Foreskin fibroblast (primary cell): ENCODE measurements at places on chromosomes 3 and 15.
A peak's percentile ranks its signal among the peaks of the same experiment; 100 is the strongest.

- peak; percentile 40 for DNase-seq
Measured at GRCh38 chr3:69740103-69741021, 1.1 kb downstream of the MITF start.

DNA sequence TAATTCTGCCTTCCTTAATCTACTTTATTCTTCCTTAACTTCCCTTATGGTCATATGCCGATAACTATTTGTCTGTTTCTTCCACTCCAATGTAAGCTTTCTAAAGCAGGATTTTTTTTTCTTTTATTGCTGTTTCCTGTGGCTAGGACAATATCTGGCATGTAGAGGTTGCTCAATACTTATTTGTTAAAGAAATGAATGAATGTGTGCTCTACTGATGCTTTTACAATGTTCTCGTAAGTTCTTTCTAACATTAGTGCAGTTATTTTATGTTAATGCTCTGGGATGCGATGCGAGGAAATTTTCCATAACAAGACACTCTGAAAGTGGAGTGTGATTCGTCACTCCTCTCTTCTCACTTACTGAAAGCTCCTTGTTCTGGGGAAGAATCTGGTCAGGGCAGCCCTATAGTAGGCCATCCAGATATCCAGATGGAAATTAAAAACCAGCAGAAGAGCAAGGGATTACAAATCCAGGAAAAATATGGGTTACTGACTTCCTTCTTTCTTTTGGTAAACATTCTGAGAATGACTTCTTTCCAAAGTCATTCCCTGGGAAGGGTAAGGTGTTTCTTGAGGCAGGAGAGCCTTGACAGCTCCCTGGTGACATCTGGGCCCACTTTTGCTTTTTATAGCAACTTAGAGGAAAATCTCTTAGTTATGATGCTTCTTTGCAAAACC lies 420.4 kb downstream of the PDCD6IP start:
- no peak for DNase-seq

DNA sequence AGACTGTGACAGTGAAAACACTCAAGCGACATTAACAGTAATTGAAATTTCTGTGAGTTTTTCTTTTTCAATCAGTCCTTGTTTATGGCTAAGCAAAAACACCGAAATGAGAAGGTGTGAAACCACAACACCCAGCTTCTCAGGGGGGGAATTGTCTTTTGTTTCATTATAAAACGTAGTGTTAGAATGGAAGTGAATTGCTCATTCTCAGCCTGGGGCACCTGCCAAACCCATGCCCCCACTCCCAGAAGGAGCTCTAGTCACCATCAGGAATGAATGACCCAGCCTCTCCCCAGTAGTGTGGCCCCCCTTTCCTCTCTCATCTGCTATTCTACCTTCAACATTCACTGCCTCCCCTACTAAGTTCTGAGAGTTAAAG lies 185.8 kb upstream of the CFAP20DC start:
- no peak for DNase-seq

DNA sequence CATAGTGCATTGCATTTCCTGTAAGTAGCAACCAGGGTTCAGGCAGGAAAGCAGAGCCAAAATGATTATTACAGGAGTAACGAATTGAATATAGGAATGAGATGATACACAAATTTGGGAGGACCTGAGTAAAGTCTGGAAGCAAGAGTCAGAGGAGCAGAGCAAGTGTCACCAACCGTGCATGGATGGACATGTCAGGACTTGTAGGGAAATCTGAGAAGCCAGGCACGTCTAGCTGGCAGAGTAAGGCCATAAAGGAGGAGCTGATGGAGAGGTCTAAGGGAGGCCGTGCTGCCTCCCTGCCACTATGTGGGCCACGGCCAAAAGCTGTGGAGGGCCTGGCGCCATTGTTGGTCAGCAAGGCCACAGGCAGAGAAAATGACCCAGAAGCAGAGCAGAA lies 22.4 kb downstream of the GJD2 start:
- no peak for DNase-seq

DNA sequence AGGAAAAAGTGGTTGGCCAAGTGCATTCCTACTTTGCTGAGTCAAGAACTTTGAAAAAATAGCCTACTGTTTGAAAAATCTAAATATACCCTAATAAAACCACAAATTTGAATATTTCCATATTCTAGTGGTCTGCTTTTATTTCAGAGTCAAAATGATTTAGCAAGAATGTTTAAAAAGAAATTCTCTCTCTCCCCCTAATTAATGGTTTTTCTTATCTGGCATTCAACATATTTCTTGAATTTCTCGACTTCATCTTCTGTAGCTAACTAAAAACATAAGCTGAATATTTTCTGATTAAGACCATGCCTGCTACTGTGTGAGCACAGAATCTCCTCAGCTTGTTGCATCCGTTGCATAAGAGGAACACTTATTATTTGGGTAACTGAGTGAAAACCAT lies 563.5 kb upstream of the TBL1XR1 start:
- DNase-seq: no peak

- DNase-seq: peak; percentile 39
Measured at GRCh38 chr3:101244212-101244575, 76.2 kb downstream of the IMPG2 start.

- DNase-seq: no peak
Measured at GRCh38 chr3:58250093-58250707, 12.6 kb downstream of the ABHD6 start.

- DNase-seq: no peak
Measured at GRCh38 chr3:183695569-183696364, 1.8 kb upstream of the YEATS2 start.

- no peak for DNase-seq
Measured at GRCh38 chr3:159831466-159831865, 157.2 kb upstream of the IL12A start.

DNA sequence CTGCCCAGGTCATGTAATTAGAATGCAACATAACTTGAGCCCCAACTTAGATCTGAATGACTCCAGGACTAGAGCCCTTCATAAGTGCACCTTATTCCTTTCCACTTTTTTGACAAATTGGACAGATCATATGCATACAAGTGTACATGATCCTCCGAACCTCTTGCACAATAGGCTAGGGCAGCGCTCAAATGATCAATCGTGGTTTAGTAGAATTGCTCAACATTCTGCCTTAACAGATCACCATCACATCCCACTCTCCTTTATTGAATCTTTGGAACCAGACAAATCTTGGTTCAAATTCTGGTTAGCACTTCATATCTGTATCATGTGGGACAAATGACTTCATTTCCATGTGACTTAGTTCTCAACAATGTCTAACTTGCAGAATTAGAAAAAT lies 106.8 kb upstream of the CDIN1 start:
- no peak for DNase-seq

GRCh38 chr3:31959951-31960792 lies 20.9 kb downstream of the OSBPL10 start:
- DNase-seq: peak; percentile 56

DNA sequence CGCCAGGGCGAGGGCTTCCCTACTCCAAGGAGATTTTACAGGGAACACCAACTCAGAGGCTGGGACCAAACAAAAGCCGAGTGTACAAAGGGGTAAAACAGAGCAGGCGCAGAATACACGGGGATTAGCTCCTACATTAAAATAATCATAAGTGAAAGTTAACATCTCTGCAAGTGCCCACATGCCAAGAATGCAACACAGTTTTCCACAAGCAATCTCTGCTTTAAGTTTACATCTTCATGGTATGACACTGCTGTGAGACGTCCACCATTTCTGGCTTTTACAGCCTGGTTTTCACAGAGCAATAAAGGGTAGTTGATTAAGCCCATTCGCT lies 500 bp upstream of the VGLL3 start:
- no peak for DNase-seq

DNA sequence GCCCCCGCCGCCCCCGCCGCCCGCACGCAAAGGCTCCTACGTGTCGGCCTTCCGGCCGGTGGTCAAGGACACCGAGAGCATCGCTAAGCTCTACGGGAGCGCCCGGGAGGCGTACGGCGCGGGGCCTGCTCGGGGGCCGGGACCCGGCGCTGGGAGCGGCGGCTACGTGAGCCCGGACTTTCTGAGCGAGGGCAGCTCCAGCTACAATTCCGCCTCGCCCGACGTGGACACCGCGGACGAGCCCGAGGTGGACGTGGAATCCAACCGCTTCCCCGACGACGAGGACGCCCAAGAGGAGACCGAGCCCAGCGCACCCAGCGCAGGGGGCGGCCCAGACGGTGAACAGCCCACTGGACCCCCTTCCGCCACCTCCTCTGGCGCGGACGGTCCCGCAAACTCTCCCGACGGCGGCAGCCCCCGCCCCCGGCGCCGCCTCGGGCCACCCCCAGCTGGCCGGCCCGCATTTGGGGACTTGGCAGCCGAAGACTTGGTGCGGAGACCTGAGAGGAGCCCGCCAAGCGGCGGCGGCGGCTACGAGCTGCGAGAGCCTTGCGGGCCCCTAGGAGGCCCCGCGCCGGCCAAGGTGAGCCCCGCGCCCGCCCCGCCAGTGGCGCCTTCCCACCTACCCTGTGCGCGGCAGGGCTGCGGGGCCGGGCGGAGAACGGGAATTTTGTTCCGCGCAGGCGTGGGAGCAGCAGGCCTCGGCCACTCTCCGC lies 2.4 kb downstream of the SKOR1 start:
- no peak for DNase-seq

- DNase-seq: no peak
Measured at GRCh38 chr3:23720885-23721284, 84.9 kb upstream of the UBE2E1 start.

GRCh38 chr3:27134171-27134796 lies 234.9 kb downstream of the NEK10 start:
- peak; percentile 78 for DNase-seq

- no peak for DNase-seq
Measured at GRCh38 chr3:81911221-81911620, 149.8 kb upstream of the GBE1 start.

DNA sequence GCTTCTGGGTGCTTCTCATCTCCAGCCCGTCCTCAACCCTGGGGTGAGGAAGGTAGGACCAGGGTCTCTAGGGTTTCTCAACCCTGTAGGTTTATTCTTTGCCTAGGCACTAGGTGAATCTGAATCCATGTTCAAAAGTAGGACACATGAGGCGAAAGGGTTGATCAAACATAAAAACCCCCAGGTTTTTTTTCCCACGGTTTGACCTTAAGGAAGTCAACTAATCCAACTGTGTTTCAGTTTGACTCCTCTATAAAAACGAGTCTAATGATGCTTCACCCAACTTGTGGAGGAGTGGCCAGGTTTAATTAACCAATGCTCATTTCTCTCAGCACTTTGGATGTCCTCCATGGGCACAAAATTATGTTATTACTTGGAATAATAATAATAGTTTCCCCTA lies 335.9 kb upstream of the ICE2 start:
- no peak for DNase-seq

GRCh38 chr3:133380481-133381225 lies 19.2 kb upstream of the BFSP2 start:
- no peak for DNase-seq

DNA sequence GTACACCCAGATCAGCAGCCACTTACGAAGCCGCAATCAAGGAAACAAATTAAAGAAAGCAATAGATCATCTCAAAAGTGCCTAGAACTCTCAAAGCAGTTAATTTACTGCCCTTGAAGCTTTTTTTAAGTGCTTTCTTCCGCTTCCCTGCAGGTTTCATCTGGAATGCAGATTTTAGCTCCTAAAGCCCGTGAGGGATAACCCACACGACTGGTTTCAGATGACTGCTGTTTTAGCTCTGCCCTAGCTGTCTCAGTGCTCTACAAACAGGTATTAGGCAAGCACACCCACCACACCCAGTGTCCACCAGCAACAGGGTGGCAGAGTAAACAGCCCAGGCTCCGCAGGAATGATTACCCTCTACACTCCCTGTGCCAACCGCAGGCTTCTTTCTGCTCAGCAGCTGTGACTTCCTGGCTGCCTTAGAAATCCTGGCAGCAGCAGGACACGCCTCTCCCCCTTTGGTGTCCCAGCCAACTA lies 126.0 kb downstream of the FMN1 start:
- DNase-seq: peak; percentile 60

DNA sequence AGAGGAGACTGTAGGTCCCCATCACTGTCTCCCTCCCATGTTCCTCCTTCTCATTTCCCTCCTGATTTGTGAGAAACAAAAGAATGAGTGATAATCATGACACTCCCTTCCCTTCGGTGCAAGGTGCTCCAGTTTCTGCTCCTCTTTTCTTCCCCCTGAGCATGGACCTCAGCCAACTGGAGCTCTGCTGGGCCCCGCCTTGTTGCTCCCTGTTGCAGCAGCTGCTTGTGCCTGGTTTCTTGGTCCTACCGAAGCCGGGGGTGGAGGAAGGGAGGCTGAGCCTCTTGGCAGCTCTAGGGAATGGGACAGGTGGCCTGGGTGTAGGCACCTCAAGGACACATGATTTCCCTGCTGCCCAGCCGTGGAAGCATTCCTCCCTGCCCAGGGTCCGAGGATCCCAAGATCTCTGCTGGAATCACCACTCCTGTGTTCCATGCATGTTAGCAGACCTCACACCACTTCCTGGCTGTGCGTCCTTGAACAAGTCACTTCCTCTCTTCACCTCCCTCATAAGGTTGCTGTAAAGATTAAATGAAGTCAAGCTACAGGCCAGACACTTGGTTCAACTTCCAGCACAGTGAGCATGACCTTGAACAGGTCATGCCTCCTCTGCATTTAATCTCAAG lies 131.6 kb upstream of the ABHD17C start:
- DNase-seq: no peak

DNA sequence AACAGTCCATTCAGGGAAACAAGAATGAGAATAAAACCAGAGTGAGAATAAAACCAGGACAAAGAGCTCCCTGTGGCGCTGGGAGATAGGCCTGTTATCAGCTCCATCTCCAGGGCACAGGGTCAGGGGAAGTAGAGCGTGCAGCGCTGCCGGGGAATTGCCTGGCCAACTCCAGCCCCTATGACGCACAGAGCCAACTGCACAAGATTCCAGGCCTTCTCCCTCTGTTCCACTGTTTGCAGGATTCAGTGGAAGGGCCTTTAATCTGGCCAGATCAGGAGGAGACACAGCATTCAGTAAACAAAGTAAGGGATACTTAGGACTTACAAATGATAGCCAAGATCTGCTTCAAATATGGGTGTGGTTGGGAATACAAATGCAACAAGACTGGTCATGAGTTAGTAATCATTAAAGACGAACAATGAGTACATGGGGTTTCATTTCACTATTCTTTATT lies 49.4 kb downstream of the ITGB5 start:
- peak; percentile 64 for DNase-seq

DNA sequence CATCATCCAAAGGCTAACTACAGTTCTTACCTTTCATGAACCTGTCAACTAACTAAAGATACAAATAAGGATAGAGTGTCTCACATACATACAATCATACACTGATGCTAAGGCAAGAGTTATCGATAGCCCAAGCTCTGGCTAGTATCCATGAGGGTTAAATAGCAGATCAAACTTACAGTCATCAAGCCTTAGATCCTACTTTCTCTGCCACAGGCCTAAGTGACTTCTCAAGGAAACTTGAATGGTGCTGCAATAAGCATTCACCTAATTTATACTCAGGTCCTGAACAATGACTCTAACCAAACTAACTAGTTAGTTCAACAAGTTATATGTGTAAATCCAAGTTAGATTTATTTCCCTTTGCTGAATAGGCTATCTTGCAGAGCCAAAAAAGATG lies 51.0 kb downstream of the ALDH1A2 start:
- DNase-seq: no peak

- no peak for DNase-seq
Measured at GRCh38 chr3:136069933-136070332, 104.4 kb downstream of the PPP2R3A start.

- peak; percentile 66 for DNase-seq
Measured at GRCh38 chr15:50907601-50908208, 778 bp upstream of the AP4E1 start.

GRCh38 chr3:133888726-133889340 lies 6.8 kb downstream of the RAB6B start:
- no peak for DNase-seq
